ENCODE measurements at places on chromosomes 11 and 22.

- DNase-seq: no peak
- peaks cover 62% of the 10 kb centered on the region for H3K27me3 ChIP-seq
- peaks cover 7% of the 10 kb centered on the region for H3K36me3 ChIP-seq
- H3K27ac ChIP-seq: no peak overlapping the region
- no peak overlapping the region for H3K4me3 ChIP-seq
Observed at GRCh38 chr22:35657571-35658312, 9.5 kb downstream of the APOL6 start.

- no peaks in the 10 kb centered on the region for H3K27me3 ChIP-seq
- H3K36me3 ChIP-seq: peaks cover 15% of the 10 kb centered on the region
- peak; percentile 45 for DNase-seq
- H3K4me3 ChIP-seq: peak overlapping the region; percentile 20
Observed at GRCh38 chr11:126824035-126824607, 176.4 kb downstream of the KIRREL3 start.

DNA sequence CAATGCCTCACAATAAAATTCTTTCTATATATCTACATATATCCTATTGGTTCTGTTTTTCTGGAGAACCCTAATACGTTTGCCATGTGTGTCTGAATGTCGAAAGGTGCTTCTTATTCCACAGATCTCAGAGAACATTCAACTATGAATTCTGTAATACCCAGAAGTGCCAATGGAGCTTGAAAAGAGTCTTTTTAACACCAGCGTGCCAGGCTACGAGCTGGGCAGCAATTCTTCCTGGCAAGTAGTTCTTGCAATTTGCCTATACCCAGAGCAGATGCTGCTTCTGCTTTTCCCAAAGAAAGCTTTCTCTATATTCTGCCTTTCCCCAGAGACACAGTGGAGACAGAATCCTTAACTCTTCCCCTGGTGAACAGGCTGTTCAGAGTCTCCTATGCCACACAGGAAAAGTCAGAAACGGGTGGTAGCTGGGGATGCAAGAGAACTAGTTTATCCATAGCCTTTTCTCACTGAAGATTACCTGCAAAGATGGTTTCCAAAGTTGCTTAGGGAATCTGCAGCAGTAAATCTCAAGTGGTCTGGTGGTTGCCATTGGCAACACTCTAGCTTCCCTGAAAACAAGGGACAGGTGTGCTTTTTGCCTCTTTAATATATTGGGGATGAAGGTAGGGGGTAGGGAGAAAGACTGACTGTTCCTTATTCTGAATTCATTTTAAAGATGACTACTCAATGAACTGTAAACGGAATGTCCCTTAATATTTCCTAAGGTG, 16.8 kb upstream of the PAFAH1B2 start:
- no peaks in the 10 kb centered on the region for H3K4me1 ChIP-seq
- no peak overlapping the region for H3K4me3 ChIP-seq
- H3K27ac ChIP-seq: no peak overlapping the region
- no peaks in the 10 kb centered on the region for H3K36me3 ChIP-seq
- H3K27me3 ChIP-seq: no peaks in the 10 kb centered on the region

DNA sequence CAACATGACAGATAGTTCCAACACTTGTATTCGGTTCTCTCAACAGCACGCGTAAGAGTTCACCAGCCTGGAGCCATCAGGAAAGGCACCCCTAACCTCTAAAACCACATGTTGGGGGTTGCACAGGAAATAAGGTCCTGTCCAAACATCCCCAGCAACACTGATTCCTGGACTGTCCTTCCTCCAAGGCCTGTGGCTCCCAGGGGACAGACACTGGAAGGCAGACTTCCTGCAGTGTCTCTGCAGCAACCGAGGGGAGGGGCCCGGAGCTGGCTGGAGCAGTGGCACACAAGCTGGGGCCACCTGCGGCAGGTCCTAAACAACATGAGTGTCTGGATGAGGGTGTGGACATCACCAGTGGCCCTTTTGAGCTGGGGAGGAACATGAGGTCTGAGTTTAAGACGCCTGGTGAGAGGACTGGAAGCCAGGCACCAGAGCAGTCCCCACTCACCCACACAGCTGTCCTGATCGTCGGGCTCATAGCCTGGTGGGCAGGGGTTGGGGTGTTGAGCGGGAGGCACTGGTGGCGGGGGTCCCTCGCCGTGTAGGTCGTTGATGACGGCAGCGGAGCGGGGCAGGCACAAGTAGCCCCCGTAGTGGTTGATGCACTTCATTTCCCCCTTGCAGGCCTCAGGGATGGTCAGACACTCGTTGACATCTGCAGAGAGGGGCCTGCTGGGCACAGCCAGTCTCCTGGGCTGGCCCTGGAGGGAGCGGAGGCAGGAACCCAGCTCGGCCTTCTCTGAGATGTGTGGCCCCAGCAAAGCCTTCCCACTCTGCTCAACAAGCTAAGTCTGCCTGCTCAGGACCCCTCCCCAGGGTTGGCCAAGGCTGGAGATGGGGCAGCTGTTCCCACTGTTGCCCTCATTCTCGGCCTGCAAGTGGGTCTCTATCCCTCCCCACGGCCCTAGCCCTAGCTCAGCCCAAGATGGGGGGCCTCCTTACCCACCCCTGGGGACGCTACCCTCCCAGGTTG, 1.6 kb downstream of the EFEMP2 start:
- no peaks in the 10 kb centered on the region for H3K36me3 ChIP-seq
- H3K27me3 ChIP-seq: peaks cover 52% of the 10 kb centered on the region
- H3K4me1 ChIP-seq: peaks cover 10% of the 10 kb centered on the region
- no peak overlapping the region for H3K27ac ChIP-seq
- DNase-seq: no peak
- 0 out of 2 replicates have a peak overlapping the region, but pooled peaks have one; percentile 8 for H3K4me3 ChIP-seq

GRCh38 chr11:113683481-113684046, 22.5 kb downstream of the TMPRSS5 start:
- no peaks in the 10 kb centered on the region for H3K36me3 ChIP-seq
- peaks cover 11% of the 10 kb centered on the region for H3K4me1 ChIP-seq
- H3K4me3 ChIP-seq: no peak overlapping the region
- DNase-seq: no peak
- H3K27ac ChIP-seq: no peak overlapping the region

Data from WTC11 (cell line).